Left renal pelvis (tissue), 4 donors: ENCODE measurements at places on chromosomes 5 and 9. TPM values are rescaled to one million over a fixed set of nuclear protein-coding genes. Genes with fewer than 3 reads are reported as not detected.

DNA sequence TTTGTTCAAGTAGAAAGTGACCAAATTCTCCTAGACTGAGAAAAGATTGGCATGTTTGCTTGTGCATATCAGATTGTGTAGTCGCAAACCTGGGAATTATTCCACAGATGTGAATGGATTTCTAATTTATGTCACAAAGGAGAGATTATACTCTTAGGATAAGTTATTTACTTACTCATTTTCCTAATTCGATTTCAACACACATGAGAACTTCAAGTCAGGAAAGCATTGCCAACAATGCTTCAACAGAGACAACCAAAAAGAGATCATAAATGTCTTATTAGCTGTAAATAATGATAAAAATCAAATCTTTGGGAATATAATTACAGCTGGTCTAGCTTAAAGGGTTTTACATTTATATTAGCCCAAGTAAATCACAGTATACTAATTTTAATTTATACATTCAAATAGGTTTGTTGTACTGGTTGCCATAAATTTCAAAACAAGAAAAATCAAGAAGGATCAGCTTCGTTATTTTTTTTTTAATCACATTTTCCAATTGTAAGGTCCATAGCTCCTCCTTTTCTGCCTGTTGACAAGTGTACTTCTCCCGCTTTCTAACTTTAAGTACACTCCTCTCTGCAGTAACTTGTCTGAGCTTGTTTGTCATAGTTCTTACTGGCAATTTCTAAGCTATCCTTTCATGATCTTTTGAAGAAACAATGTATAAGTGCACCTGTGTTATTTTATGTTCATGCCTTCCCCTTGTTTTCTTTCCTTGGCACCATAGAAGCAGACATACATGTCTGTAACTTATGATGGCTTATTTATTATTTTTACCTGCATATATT lies 246.6 kb downstream of the DEPDC1B start:
- DNase-seq, result no peak

GRCh38 chr9:119036969-119037368 lies 332.3 kb downstream of the BRINP1 start:
- DNase-seq, result no peak

DNA sequence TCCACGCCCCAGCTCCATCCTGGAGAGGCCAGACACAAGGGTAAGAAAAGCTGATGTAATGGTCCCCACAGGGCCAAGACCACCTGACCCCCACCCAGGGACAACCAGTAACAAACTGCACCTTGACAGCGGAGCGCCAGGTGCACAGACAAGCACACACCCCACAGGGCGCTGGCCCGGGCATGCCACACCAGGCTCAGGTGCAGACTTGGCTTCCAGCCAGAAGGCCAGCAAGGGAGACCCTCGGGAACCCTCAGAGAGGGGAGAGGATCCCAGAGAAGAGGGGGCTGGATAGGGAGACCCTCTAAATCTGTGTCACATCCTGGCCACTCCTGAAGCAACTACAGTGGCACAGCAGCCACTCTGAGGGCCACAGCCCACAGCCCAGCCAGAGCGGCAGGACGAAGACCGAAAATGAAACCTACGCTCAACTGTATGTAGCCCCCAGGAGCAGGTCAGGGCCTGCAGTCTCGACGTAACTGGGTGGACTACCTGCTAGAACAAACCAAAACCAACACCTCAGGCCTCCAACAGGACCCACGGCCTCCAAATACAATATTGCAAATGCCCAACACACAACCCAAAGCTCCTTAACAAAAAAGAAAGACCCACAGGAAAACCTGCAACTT lies 18.5 kb downstream of the CAMSAP1 start:
- DNase-seq, result no peak

GRCh38 chr5:50653946-50654345 lies 12.5 kb upstream of the PARP8 start:
- DNase-seq, result no peak

GRCh38 chr5:939368-939767 lies 46.7 kb downstream of the TRIP13 start:
- DNase-seq, result no peak

DNA sequence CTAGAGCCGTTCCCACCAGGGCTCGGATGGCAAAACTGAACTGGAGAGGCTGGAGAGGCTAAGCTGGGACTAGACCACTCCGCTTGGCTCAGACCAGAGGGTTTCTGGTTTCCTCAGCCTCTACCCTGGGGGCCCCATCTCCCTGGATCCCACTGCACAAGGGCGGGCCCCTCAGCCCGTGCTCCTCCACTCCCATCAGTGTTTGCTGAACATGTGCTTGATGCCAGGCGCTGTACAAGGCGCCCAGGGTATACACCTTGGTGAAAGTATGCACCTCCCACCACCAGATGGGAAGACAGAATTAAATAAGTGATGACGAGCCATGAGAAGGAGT lies 18.0 kb downstream of the GPX3 start:
- DNase-seq, result no peak

DNA sequence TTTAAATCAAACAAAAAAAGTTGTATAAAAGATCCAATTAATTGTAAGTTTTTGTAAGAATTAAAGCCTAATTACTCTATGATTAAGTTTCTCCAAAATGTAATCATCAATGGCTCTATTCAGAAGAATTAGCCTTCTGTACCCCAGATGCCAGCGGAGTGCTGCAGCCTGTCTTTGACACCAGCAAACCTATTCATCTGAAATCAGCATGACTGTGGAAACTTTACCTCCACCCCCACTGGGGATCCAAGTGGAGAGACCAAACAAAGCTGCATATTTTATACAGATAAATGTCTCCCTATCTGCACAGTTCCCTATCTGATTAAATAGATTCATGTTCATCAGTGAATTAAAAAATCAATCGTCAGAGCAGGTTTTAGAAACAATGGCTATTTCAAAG lies 426.8 kb downstream of the KIAA0825 start:
- no peak for DNase-seq

DNA sequence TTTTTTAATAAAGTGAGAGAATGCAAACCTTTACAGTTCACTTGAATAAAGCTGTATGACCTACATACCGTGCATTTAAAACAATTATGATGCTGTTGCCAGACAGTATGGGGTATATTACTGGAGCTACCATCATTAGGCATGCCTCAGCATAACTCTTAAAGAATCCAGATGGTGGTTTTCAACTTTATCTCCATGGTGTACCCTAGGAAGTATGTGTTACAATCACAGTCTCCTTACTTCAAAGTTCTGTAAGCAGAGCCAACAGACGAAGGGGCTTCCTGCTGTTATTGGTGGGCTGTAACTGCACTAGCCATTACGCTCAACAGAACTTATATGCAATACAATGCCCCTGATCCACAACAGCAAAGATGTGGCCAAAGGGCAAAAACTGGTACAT lies 803.3 kb downstream of the DTWD2 start:
- DNase-seq, result no peak

GRCh38 chr5:172956936-172957335 lies 2.3 kb upstream of the RPL26L1 start:
- DNase-seq, result no peak

DNA sequence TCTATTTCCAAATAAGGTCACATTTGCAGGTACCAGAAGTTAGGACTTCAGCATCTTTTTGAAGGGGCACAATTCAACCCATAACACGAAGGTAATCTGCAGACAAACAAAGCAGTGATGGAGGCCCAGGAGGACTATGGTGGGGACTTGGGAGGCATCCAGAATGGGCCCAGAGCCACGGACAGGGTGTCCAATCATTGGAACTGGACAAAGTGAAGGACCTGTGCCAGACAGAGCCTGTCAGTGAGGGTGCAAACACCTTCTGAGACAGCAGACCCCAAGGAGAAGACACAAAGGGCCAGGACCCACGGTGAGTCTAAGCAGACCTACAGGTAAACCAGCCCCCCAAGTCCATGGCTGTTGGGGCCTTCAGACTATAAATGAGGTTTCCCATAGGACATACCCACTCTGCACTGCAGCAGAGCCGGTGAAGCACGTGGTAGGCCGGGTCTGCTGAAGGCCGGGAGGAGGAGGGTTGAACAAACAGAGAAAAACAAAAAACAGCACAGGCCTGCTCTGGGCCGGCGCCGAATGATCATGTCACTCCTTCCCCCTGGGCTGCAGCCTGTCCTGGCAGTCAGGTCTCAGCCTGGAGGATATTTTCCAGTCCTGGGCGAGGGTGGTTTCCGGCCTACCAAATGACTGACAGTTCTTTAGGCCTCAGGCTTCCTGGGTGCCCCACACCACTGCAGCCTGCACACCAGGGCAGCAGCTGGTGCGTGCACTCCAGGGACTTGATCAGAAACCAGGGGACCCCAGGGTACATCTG lies 84.4 kb downstream of the COL23A1 start:
- DNase-seq, result no peak

- DNase-seq, result no peak
These were observed 21.1 kb upstream of the UBAP2 start for GRCh38 chr9:34069831-34070230.

DNA sequence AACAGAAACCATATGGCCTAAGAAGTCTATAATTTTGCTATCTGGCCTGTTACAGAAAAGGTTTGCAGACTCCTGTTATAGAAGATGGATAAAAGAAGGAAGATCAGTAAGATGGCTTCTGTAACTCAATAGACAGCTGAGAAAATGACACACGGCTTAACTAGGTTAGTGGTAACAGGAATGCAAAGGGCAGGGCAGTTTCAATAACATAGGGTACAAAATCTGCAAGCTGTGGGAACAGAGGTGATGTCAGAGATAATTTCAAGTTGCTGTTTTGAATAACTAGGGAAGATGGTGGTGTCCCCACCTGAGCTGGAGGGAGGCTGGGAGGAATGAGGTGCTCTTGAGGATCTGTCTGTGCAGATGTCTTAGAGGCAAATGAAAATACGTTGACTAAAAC lies 106.5 kb downstream of the GLIS3 start:
- no peak for DNase-seq

Gene IPPK
- polyA plus RNA-seq, result 12.9 TPM

Gene DNAJC25
- polyA plus RNA-seq, result 16.2 TPM
